ENCODE measurements at places on chromosomes 3 and 15.

- DNase-seq, result no peak
These were observed 32.5 kb downstream of the ARHGEF3 start for GRCh38 chr3:56769116-56769707.

- no peak for DNase-seq
These were observed 72.5 kb downstream of the IGF1R start for GRCh38 chr15:98720577-98721565.

GRCh38 chr15:48253172-48253571 is 47.1 kb downstream of the SLC12A1 start:
- DNase-seq, result no peak

- DNase-seq, result no peak
These were observed 56.9 kb downstream of the GLCE start for GRCh38 chr15:69217381-69217780.

GRCh38 chr3:50242851-50243542 is 7.0 kb downstream of the GNAI2 start:
- DNase-seq, result no peak

DNA sequence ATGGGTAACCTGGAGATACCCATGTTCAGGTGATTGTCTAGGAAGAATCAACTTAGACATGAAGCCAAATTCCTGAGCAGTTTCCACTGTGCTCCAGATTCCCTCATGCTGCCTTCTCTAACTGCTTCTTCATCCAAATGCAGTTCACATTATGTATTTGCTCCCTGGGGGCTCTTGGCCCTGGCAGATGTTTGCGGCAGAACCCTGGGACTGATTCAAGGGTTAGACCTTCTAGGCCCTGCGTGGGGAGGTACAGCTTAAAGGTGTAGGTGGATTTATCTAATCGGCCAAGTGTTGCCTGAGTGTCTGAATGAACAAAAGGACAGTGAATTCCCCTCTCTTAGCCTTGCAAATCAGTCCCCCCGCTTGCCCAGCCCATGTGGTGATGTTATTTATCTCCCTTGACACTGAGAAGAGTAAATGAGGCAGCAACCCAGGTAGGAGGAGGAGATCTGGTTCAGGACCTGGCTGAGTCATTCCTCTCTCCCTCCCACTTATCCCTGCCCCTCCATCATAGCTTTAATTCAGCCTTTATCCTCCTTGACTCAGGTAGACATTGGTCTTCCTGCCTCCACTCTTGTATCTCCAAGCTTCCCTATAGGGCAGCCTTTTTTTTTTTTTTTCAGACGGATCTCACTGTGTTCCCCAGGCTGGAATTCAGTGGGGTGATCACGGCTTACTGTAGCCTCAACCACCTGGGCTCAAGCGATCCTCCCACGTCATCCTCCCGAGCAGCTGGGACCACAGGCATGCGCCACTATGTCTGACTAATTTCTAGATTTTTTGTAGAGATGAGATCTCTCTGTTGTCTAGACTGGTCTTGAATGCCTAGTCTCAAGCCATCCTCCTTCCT is 54.8 kb downstream of the MAGEF1 start:
- DNase-seq, result peak; percentile 80

DNA sequence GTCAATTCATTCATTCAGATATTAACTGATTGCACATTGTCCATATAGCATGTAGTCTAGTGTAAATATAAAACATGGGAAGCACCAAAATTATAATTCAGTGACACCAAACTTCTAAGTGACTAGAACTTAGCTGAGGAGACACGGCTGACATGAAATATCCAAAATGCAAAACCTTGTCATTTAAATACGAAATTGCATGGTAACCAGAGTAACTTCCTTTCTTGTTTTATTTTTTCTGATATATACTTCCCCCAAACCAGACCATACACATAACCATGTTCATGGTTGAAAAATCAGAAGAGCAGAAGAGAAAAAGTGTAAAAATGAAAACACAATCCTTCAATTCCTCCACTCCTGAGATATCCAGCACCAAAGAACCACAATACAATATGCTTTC is 38.0 kb downstream of the CBLB start:
- no peak for DNase-seq

GRCh38 chr3:44031387-44032380 is 210.0 kb upstream of the TOPAZ1 start:
- DNase-seq, result no peak

DNA sequence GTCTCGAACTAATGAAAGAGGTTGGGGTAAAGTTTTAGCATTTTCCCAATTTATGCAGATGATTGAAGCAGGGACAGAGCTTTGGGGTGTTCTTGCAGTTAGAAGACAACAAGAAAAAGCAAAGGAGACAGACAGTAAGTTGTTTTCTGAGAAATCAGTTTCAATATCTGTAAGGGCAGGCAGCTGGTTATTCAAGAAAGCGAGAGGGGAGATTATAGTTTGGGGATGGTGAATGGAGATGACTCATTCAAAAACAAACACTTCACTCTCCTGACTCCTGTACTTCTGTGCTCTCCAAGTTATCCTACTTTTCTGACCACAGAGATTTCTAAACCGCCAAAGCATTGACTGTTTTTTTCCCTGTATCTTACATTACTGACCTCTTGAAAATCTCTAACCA is 352.0 kb downstream of the GAP43 start:
- DNase-seq, result peak; percentile 75

DNA sequence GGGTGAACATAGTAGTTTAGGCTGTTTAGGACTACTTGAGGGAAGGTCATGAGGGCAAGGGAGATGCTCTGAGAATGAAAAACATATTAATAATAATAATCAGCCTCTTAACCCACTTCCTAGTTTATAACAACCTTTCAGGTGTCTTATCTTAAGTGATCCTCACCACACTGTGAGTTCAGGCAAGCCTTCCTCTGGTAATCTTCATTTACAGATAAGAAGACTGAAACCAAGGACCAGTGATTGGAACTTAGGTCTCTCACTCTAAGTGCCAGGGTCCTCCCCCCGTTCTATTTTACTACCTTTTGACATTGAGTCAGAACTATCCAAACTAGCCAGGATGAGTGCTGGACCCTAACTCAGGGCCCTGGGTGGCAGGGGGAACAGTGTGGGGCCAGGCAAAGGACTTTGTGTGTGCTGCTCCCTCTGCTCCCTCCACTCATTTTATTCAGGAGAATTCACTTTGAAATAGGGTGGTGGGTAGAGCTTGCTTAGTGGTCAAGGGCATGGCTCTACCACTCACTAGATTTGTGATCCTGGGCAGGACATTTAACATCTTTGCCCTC is 5.7 kb downstream of the NUTM1 start:
- no peak for DNase-seq

DNA sequence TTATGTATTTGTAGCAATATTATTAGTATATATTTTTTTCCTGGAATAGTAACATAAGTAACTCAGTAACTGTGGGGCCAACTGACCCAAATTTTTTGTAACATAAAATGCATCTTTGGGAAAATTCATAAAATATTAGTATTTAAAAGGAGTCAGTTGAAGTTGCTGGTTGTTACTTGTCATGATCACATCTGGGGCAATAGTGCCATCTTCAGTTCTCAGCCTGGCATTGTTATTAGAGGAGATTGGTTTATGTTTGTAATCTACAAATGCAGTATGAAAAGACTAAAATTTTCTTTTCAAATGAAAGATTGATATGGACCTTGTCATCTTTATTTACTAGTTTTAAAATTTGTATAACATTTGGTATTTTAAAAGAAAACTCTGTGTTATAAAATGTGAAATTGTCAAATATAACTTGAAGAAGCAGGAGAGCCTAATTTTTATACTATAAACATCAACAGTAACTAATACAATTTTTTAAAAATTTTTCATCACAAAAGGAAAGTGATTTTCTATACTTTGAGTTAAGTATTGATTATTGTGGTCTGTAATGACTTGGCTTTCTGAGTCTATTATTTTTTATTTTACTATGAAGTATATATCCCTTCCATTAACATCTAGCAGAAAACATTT is 38.8 kb upstream of the MLF1 start:
- peak; percentile 9 for DNase-seq

DNA sequence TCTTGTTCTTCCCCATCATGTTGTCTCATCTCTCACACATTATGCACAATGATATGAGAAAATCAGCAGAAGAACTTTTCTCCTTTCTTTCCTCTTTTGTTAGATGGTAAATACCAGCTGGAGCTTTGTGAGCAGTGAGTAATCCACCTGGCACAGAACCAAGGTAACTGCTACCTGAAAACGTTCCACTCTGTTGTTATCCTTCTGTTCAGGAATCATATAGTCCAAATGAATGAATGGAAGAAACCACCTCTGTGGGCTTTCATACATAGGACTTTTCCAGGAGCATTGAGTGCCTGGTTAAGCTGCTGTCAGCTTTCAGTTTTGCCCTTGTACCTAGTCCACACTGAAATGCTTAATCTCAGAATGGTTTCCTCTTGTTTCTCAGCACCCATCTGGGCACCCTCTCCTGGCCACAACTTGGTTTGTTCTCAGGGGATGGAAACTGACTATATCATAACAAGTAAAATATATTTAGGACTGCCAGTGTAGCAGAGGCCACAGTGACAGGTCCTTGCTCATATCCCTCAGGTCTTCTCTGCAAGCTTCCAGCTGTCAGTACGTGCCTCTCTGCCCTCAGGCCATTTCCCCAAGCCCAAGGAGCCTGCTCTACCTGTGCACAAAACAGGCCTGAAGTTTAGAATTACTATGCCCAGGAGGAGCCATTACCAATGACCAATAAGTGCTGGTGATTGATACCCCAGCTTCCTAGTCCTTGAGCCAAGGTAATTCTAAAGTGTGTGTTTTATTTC is 23.5 kb upstream of the SLC4A7 start:
- peak; percentile 39 for DNase-seq

DNA sequence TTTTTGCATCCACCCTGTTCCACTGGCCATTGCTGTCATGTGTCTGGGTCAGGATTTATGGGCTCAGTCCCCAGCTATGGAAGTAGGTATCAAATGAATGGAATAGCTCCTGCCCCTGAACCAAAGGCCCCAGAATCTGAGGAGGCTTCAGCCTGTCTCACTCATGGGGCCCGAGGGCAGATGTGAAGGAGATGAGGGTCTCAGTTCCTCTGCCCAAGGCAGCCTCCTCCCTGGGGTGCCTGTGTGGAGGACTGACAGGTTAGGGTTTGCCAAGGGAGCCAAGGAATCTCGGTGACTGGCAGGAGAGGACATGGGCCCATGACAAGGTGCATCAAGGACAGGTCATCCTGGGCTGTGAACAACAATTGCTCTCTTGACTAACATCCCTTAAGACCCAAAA is 70.4 kb downstream of the CPN2 start:
- no peak for DNase-seq

DNA sequence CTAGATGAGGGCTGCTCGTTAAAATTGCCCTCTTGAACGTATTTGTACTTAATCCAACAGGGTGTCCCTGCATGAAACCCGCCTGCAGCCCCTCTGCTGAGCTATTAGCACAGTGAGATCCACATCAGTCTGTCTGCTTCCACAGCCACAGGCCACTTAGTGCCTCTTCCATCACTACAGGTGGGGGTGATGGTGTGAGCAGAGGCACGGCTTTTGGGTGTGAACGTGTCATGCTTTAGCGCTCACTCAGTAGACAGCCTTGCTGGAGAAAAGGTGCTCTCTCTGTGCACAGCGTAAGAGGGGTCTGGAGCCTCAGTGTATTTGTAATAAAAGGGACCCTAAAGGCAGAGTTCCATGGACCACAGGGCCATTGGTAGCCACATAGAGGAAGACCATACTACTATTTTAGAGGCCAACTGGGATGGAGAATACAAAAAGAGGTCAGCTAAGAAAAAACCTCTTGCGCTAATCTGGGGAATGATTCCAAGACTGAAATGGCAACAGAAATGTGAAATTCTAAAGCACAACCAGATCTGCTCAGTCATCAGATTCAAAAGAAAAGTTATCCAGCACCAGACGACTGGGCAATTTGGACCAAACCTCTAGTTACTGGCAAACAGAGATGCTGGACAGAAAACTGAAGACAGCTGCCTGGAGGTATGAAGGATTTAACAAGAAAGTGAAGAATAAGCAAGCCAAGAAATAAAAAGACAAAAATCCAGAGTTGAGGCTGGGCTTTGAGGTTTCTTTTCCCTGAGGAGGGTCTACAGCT is 120.2 kb downstream of the ATP10A start:
- DNase-seq, result no peak

GRCh38 chr3:66372681-66373350 is 128.0 kb downstream of the LRIG1 start:
- peak; percentile 14 for DNase-seq

DNA sequence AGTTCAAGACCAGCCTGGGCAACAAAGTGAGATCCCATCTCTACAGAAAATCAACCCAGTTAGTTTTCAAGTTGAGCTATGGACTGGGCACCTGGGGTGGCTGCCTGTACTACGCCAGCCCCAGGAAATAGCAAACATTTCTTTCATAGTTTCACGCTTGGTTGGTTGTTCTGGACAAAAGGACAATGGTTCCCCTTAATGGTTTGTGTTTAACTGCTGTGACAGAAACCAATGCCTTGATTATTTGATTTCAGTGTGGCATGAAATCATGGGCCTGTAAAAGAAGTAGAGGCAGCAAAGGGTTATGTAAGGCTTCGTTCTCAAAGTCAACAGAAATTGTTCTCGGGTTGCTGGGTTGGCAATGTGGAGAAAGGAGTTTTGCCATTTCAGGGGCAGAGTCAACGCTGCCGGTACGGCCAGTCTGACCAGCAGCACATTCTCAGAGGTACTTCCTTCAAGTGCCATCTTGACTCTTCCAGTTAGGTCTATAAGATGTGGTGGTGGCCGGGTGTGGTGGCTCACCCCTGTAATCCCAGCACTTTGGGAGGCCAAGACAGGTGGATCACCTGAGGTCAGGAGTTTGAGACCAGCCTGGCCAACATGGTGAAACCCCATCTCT is 12.7 kb downstream of the LCMT2 start:
- DNase-seq, result no peak

DNA sequence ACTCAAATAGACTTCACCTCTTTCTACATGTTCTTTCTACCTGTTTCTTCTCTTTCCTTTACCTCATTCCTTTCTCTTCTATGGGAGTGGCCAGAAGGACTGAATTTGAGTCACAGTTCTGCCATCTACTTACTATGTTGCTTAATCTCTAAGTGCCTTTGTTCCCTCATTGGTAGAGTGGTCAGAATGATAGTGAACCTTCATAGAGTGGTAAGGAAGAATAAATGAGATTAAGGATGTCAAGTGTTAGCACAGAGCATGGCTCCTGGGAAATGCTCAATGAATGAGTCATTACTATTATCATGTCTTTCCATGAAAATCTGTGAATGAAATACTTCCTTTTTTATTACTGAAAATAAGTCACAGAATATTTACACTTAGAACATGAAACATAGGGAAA is 17.5 kb downstream of the TMEM207 start:
- DNase-seq, result no peak

DNA sequence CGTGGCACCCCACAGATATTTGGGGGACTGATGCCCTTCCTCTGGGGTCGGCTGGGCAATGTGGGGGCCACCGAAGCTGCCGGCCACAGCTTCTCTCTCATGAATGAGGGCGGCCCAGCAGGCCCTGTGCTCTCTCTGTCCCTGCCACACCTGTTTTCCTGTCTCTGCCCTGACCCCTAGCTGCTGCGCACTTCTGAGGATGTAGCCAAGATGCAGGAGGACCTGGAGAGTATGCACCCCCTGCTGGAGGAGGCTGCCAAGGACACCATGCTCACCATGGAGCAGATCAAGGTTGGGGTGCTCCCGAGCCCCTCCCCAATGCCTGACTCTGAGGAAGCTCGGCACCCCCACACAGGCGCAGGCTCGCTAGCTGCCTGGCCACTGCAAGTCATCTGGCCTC is 59.7 kb downstream of the SEMA3G start:
- peak; percentile 51 for DNase-seq

GRCh38 chr15:48630245-48630644 is 15.3 kb downstream of the FBN1 start:
- DNase-seq, result no peak

GRCh38 chr15:84598993-84599392 is 1.8 kb upstream of the ZSCAN2 start:
- peak; percentile 62 for DNase-seq

- DNase-seq, result no peak
These were observed 3.1 kb downstream of the FEZF2 start for GRCh38 chr3:62370112-62370857.

- DNase-seq, result no peak
These were observed 143.4 kb downstream of the EBLN2 start for GRCh38 chr3:73204841-73205240.
